Forelimb muscle (tissue), 1 donor: ENCODE measurements at places on chromosomes 2 and 18. TPM values are rescaled to one million over a fixed set of nuclear protein-coding genes. Genes with fewer than 3 reads are reported as not detected.

- DNase-seq, result no peak
Observed at GRCh38 chr18:27075828-27076227, 109.3 kb downstream of the CHST9 start.

DNA sequence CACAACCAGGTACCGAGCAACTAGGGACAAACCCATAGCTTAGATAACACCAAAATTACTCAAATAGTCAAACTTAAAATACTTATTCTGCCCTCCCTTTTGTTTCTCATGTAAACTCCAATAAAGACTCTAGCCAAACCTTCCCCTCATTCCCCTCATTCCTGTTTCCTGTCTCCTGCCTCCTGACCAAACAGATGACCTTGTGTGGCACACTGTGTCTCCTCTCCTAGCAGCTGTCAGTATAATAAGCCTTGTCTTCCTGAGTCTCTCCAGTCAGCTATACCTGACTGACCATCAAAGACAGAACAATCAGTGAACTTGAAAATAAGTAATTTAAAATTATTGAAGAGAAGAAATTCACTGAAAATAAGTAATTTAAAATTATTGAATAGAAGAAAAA lies 14.3 kb downstream of the SULT1C4 start:
- no peak for DNase-seq

DNA sequence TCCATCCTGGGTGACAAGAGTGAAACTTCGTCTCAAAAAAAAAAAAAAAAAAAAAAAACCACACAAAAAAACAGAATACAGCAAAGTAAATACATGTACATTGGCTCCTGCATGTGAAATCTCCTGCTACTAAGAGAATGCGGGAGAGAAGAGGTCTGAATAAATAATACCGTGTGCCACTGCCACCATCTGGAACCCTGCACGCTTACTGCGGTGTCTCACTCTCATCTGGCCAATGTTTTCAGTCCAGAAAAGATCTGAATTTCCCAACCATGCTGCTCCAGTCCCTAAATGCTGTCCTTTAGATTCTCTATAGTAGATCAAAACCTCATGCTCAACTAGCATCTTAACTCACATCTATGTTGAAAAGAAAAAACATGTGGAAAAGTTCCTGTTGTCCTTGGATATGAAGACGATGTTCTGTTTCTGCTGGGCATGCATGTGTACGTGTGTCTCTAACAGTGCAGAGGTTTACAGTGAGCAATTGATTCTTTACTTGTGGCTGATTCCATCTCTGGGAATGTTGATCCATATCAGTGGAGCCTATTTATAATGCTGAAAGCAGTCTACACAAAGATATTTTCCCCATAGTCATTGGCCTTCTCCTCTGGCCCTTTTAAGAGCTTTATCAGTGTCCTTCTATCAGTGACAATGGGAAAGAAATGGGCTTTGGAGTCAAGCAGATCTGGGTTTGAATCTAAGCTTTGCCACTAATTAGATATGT lies 11.9 kb downstream of the STON1 start:
- no peak for DNase-seq

DNA sequence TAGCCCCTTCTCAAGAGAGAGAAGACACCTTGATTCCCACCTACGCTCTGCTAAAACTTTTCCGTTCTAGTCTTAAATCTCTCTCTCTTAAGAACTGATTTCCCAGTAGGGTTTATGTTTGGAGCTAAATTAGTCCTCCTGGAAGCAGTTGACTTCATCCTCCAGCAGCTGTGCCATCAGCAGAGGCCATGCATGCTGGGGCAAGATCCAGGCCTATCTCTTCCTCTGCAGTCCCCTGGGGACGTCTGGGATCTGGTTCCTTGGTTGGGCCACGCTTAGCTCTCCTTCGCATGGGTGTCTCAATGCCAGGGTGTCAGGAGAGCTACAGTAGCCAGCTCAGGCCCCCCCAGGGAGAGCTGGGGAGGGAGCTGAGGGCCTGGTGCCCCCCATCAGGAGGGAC lies 49.7 kb downstream of the HPCAL1 start:
- DNase-seq, result no peak

Gene NRP2
- 11.7 TPM for polyA plus RNA-seq
